ENCODE measurements at places on chromosomes 4 and X.

DNA sequence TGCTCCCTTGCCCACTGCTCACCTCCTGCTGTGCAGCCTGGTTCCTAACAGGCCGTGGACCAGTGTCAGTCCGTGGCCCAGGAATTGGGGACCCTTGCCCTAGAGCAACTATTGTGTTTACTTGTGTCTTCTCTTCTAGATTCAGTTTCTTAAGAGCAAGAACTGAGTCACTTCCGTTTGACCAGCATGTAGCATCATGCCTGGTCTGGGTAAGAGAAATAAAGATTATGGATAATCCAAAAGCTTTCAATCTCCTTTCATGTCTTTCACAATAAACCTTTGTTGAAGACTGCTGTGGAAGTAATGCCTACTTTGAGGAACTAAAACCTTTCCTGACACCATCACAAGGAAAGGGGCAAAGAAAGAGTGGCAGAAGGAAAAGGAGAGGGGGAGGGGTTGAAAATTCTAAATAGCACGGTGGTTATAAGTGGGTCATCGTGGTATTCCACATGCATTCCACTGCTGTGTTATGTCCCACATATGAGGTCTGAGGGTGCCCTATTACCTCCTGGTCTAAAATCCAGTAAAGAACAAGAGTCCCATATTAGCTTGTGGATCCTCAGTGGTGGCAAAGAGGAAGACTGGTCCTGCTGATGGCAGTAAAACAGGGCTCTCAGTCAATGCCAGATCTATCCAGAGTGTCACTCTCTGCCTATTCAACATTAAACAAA, 133.4 kb downstream of the RASL11B start:
- no peak for DNase-seq

DNA sequence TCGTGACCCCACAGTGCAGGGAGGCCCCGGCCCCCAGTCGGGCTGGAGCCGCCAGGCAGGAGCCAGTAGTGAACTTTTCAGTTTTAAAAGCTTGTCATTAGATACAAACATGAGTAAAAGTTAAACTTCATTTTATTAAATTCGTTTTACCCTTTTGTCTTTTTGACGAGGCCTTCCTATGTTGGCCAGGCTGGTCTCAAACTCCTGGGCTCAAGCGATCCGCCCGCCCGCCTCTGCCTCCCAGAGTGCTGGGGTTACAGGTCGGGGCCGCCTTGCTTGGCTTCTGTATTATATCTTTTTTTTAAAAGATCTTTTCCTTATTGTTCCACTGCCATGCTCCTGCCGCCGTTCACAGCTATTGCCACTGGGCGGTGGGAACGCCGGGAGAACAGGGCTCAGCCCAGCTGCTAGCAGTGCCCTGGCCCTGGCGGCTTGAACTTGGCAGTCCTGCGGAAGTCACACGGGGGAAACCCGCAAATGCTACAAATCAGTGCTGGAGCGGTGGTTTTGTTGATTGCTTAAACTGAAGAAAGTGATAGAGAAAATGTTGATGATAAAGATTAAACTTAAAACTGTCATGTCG, 968 bp upstream of the NELFA start:
- DNase-seq, result no peak

DNA sequence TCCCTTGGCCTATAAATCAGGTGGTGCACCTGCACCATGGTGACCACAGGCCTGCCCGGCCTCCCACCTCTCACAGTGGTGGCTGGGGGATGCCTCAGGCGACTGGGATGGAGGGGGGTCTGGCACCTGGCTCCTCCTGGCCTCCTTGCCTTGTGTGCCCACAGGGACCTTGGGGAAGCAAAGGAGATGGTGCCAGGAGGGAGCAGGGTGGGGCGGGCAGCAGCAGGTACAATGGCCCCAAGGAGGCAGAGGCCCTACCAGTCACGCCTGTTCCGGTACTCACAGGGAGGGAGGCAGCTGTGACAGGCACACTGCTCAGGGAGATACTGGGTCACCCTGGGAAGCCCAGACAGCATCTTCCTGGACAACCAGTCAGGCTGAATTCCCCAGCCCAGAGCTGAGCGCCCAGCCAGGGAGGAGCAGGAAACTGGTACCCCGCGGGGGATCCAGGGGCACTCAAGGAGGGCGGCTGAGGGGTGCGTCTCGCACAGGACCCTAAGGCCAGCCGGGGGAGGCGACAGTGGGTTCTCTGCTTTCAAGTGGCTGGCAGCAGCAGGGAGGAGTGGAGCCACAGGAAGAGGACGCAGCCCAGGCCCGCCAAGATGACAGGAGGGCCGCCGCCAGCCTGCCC, 1.2 kb upstream of the TREX2 start:
- no peak for DNase-seq

- DNase-seq, result no peak
Observed at GRCh38 chrX:13252726-13253125, 67.1 kb downstream of the ATXN3L start.

All from SIG-M5 (cell line).